HEK293T (cell line): ENCODE measurements at places on chromosomes 4 and X.

DNA sequence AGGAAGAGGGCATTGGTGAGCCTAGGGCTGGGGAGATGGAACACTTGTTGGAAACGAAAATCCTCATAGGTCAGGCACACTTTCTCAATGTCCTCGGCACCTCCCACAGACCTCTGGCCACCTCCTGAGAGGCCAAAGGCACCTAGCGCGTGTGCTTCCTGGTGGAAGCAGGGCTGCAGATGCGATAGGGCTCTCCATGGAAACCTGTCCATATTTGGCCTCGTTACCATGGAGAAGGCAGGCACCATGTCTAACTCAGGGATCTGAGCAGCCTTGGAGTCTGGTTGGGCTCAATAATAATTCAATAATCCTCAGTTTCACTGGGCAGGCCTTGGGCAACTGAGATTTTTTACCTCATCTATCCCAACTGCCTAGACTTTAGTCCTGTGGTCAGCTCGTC lies 58.3 kb downstream of the RAI2 start:
- DNase-seq: no peak

DNA sequence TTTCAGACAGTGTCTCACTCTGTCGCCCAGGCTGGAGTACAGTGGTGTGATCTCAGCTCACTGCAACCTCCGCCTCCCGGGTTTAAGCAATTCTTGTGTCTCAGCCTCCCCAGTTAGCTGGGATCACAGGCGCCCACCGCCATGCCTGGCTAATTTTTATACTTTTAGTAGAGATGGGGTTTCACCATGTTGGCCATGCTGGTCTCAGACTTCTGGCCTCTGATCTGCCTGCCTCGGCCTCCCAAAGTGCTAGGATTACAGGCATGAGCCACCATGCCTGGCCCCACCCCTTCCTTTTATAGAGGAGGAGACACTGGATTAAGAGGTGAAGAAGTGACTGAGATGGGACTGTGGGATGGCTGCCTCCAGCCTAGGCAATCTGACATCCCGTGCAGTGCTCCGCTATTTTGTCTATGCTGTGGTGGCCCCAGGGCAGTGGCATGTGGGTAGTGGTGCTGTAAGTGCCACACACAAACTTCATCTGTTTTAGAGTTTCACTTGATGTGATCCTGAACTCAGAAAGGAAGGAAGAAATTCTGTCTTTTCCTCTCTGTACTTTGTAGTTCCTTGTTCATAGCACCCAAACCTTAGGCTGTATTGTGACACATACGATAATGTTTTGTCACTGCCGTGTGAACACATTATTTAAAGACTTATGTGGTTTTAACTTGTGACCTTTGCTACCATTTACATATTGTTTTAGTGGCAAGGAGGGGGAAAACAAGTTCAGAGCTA lies 48.9 kb downstream of the FNIP2 start:
- DNase-seq: no peak

- no peak for DNase-seq
These were observed 140.6 kb downstream of the ARSF start for GRCh38 chrX:3181846-3182245.

DNA sequence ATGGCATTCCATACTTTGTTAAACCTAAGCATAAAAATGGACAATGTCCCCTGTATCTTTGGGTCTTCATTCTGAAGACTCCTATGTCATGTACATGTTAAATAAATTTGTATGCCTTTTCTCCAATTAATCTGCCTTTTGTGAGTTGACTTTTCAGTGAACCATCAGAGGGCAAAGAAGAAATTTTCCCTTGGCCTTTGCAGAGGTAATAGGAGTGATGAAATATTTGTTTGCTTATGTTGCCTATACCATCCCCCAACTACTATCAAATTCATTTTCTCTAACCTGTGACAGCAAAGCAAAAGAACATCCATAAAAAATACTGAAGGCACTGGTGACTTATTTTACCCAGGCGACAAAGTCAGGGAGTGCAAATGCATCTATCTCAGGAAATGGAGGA lies 18.2 kb downstream of the NAAA start:
- no peak for DNase-seq

DNA sequence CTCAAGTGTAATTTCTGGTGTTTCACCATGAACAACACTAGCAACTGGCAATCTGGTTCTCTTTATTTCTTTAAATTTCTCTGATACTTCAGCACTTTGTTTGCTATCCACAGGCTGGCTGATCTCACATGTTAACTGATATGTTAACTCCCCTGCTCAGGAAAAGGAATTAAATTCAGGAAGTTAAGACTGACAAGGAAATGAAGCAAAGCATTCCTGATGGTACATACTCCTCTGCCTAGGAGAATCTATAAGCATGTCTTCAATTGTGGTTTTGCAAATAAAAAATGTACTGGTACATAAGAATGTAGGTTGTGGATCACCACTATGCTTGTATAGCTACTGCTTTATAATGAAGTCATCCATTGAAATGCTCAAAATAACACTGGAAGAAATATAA lies 1119.2 kb upstream of the INTU start:
- DNase-seq: no peak

GRCh38 chr4:94961420-94961819 lies 203.7 kb downstream of the BMPR1B start:
- DNase-seq: no peak

- no peak for DNase-seq
These were observed 379.8 kb downstream of the ZNF674 start for GRCh38 chrX:46165411-46165810.

DNA sequence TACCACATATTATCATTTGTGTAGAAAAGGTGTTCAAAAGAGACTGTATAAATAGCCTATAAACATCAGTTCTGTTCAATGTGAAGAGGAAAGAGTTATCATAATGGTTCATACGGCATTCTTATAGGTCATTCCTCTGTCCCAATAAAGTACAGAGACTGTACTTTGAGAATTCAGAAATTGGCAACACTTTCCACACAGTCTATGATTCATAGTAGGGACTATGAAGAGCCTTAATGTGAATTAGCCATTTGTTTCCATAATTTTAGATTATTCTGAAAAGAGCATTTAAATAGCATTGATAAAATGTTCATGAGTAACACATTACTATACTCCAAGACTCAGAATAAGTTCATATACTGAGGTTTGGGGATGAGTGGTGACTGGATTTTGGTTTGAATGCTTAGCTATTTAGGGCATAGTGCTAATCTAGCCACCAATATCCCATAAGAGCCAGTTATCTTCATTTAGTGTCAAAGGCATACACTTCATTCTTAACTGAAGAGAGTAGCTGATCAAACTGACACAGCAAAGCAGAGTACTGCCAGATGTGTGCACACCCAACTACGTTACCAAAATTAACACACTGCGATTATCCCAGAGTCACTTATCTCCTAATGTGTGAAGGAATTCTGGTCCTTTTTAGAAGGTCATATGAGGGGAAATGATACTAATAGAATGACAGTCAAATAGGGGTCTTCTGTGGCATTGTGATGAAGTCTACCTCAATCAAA lies 10.2 kb downstream of the ANK2 start:
- no peak for DNase-seq

- DNase-seq: no peak
These were observed 7.7 kb downstream of the GPR173 start for GRCh38 chrX:53056292-53056691.
